T-helper 9 cell (primary cell): ENCODE measurements at places on chromosomes 2 and 18.
A peak's percentile ranks its signal among the peaks of the same experiment; 100 is the strongest.

GRCh38 chr2:105110295-105110829, 72.5 kb downstream of the MRPS9 start:
- no peak for DNase-seq

- DNase-seq, result no peak
Observed at GRCh38 chr18:7248877-7249276, 18.0 kb downstream of the LRRC30 start.

DNA sequence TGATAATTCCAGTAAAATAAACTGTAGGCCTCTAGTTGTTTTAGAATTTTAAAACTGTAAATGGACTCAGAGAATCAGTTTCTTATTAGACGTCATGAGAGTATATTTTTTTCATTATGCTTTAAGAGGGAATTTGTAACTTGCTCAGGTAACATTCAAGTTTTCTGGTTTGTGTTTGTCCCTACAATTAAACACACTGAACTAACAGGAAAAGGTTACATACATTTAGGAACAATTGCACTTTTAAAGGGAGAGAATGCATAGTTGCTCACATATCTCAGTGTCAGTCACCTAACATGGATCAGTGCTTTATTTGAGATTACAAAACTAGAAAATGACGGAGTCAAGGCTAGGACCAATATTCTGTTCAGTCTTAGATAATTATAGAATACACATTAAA, 3.1 kb downstream of the COL3A1 start:
- DNase-seq, result no peak

GRCh38 chr2:237671466-237672138, 44.2 kb downstream of the LRRFIP1 start:
- no peak for DNase-seq

DNA sequence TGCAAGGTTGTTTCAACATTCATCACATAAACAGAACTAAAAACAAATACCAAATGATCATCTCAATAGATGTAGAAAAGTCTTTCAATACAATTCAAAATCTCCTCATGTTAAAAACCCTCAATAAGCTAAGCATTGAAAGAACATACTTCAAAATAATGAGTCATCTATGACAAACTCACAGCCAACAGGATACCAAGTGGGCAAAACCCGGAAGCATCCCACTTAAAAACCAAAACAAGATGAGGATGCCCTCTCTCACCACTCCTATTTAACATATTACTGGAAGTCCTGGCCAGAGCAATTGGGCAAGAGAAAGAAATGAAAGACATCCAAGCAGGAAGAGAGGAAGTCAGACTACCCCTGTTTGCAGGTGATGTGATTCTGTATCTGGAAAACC, 992.2 kb upstream of the PIK3C3 start:
- no peak for DNase-seq

GRCh38 chr2:85949280-85949679, 60.5 kb upstream of the ST3GAL5 start:
- DNase-seq, result no peak

GRCh38 chr2:233699424-233700027, 6.8 kb downstream of the UGT1A6 start:
- no peak for DNase-seq

DNA sequence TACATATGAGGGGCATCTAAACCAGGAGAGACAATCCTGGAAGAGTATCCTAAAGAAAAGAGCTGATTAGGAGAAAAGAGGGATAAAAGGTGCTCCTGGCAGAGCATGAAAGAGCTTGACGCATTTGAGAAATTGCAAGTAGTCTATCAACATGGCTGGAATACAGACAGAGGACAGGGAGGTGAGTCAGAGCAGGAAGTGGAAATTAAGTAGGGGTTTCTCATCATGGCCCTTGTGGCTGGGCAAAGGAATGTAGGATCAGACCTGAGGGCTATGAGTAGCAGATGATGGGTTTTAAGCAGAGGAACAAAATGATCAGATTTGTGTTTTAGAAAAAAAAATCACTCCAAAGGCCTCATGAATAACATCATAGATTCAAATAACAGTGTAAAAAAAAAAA, 49.2 kb upstream of the UGP2 start:
- no peak for DNase-seq

DNA sequence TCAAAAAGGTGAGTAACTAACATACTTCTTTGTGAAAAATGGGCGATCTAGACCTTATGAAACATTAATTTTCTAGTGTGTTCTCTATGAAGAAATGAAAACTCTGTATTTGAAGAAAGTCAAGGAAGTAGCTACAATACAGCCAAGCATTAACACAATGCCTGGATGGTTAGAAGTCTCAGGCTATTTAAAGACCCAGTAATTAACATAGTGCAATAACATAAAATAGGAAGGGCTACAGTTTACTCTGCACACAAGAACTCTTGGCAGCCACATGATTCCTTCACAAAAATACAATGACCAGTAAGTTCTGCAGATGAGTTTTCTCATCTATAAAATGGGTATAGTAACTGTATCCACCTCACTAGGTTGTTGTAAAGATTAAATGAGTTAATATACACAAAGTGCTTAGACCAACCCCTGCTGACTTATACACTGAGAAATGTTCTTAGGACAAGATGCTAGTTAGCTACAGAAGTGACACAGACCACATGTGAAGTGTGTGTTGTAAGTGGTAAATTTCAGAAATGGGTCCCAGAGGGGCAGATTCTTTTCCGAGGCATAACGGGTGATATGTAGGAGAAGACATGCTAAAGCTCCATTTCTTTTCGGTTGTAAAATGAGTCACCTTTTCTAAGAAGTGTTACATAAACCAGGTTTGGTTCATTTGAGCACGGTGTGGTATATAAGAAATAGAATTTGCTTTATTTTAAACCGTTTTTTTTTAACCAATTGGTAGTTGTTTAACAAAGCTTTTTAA, 61.8 kb downstream of the CXCR4 start:
- DNase-seq, result no peak

- no peak for DNase-seq
Observed at GRCh38 chr2:32061973-32062861, 1.1 kb upstream of the SPAST start.

DNA sequence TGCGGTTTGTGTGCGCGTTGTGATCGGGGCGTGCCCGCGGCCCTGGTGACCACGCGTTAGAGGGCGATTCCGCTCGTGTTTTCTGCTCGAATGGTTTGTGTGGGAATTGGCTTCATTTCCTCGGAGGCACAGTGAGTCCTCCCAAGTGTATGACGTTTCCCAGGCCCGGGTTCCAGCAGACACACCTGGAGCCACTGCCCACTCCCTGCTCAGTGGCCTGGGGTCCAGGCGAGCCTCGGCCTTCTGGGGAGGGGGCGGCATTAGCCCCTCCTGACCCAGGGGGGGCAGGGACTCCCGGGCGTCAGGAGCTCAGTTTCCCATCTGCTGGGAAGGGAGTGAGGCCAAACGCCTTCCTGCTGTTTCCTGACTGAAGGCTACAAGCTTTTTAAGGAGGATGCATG, 92.1 kb downstream of the NFATC1 start:
- no peak for DNase-seq

GRCh38 chr18:36195427-36196122, 8.3 kb downstream of the MOCOS start:
- no peak for DNase-seq

DNA sequence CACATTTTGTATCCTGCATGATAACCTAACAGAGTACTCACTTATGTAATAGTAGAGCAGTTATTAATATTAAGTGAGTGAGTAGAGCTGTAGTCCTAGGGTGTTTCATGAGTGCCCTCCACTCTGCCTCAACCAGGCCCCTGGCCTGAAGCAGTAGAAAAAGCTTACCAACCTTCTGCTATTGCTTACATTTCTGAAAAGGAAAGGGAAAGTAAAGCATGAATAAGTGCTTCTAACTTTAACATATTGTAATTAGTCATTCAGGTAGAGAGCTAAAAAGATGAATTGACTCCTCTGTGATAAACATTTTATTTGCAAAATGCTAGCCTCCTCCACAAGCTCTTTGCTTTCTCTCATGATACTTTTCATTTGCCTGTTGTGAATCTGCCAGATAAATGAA, 94.7 kb upstream of the RPE start:
- DNase-seq, result no peak

GRCh38 chr2:105042189-105042588, 4.3 kb downstream of the MRPS9 start:
- no peak for DNase-seq

DNA sequence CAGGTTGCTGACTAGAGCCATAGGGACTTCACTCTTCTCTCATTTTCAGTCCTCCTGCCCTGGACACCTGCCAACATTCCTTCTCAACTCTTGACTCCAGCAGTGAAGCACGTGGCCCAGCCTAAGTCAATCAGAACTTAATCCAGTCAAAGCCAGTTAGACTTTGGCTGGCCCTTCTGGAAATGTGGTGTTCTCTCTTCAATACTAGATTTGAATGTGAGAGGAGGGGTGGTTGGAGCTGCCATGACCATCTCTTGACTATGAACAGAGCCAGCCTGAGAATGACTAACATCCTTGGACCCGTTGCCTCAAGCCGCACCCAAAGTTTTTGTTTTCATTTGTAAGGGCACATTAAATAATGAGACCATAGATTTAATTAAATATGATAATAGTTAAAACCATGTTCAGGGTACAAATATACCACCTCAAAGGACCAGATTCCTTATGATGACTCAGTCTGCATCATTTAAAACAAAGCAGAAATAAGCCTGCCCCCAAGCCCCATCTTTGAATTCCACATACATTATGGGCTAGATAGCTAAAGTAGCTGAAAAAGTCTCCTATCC, 49.7 kb upstream of the RASGRP3 start:
- DNase-seq, result no peak

DNA sequence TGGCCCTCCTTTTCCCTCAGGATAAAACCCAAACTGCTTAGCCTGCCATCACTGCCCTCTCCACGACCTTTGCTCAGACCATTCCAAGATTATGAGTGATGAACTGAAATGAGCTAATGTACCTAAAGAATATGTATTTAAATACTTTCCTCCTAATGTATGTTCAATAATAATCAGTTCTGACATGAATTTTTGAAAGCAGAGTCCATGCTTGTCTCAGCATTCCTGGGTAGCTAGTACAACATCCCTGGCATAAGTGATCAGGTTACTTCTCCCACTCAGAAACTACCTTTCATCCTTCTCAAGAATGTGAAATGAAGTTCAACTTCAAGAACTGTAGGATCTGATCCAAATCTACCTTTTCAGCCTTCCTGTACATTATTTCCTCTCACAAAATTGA, 103.6 kb downstream of the UNC80 start:
- no peak for DNase-seq

- DNase-seq, result no peak
Observed at GRCh38 chr2:168910330-168910729, 9.2 kb downstream of the G6PC2 start.

- peak; percentile 66 for DNase-seq
Observed at GRCh38 chr2:230864605-230865306, at the start of gene ITM2C. ITM2C (plus strand) TSS chr2:230864942; CDS start chr2:230865026, 84 bp downstream.

GRCh38 chr2:230913406-230914143, 11.5 kb downstream of the GPR55 start:
- no peak for DNase-seq

DNA sequence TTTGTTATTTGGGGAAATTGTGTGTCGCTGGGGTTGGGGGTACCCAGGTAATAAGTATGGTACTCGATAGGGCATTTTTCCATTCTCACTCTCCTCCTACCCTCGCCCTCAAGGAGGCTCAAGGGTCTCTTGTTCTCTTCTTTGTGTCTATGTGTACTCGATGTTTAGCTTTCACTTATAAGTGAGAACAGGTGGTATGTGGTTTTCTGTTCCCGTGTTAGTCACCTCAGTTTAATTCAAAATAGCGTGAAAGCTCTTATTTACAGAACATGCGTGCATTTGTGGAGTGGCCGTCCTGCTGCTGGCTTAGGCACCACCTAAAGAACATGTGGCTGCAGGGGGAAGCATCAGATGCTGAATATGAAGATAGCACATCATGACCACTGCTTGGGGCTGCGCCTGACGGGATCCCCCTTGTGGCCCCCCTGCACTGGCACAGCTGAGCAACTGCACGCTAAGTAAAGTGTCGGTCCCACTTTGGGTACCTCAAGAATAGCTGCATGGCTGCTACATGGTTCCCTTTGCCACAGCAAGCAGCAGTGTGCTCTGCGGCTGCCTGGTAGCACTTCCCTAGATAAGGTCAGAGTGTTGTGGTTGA, 569.0 kb downstream of the DCDC2C start:
- no peak for DNase-seq

GRCh38 chr18:6257950-6258349, 156.8 kb downstream of the L3MBTL4 start:
- no peak for DNase-seq

- no peak for DNase-seq
Observed at GRCh38 chr2:19857806-19858205, 44.0 kb downstream of the TTC32 start.

DNA sequence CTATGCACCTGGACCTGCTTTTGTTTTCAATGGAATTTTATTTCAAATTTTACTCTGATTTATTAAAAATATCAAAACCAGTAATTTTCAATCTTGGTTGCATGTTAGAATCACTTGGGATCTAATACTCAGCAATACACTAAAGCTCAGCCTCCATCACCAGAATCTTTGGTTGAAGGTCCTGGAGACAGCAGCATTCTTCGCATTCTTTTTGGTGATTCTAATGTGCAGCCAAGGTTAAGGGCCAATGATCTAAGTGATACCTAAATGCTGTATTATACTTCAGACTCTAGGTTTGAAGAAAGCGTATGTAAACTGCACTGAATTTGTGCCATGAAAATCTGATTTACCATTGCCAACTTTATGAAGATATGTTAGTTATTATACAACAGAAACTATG, 493.1 kb downstream of the XIRP2 start:
- DNase-seq, result no peak

DNA sequence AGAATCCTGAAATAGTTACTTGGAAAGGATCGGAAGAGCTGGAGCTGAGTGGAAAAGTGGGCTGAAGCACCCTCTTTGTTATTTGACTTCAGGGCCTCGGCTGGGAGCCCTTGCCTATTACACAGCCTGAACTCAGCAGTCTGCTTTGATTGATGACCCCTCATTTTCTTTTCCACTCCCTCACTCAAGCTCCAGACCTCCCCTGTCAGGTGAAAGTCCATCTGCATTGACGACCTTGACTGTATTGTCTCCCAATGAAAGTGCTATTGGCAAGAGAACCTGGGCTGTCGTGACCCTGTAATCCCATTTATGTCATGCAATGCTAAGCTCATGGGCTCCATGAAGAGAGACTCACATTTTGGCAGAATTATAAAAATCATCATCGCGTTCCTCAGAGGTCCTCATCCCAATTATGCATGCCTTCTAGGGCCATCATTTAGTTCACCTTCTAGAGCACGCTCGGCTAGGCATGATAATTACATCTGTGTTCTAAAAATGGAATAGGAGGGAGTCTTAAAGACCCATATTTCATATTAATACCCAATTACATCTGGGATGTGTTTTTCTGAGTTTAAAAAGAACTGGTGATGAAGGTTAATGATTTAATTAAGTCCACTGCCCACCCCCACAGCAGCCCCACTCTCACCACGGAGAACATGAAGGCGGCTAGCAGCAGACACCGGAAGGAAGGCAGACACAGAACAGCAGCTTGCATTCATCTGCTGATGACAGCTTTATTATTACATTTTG, 472.5 kb downstream of the PID1 start:
- no peak for DNase-seq

DNA sequence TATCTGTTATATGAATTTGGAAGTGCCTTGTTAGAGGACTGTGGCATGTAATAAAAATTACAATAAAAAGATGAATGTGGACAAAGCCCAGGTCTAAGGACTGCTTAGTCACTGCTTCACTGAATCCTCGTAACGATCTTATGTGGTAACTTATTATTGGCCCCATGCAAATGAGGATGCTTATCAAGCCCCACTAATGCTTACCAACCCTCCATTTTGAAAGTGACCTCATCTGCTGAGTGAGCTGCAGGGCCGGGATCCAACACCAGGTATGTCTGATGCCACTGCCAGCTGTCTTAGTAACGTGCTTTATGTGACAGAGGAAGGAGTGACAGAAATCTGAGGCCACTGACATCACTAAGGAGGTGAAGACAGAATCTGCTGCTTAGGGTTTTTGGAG, 65.3 kb upstream of the CCDC85A start:
- DNase-seq, result no peak
